ENCODE measurements at places on chromosomes 5 and 9.

DNA sequence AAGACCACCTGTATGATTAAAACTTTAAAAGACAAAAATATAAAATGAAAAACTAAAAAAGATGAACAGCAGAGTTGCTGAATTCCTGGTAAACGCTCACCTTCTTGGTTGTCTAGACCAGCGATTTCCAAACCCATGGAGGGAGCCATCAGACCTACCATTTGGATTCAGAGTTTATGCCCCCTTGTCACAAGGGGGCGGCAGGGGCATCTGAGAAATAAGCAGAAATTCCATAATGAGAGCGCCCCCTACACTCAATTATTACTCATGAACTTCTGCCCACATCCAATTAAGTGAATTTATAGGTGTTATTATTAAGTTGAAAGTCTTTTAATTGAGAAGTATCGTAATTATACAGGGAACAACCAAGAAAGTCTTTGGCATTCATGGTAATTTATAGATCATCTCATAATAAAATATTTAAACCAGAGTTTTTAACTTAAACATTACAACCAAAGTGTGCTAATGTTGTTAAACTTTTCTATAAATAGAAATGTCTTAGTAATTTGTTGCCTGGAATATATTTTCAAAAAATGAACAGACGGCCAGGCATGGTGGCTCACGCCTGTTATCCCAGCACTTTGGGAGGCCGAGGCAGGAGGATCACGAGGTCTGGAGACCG, 35.2 kb upstream of the SPATA31C2 start:
- no peak for DNase-seq

DNA sequence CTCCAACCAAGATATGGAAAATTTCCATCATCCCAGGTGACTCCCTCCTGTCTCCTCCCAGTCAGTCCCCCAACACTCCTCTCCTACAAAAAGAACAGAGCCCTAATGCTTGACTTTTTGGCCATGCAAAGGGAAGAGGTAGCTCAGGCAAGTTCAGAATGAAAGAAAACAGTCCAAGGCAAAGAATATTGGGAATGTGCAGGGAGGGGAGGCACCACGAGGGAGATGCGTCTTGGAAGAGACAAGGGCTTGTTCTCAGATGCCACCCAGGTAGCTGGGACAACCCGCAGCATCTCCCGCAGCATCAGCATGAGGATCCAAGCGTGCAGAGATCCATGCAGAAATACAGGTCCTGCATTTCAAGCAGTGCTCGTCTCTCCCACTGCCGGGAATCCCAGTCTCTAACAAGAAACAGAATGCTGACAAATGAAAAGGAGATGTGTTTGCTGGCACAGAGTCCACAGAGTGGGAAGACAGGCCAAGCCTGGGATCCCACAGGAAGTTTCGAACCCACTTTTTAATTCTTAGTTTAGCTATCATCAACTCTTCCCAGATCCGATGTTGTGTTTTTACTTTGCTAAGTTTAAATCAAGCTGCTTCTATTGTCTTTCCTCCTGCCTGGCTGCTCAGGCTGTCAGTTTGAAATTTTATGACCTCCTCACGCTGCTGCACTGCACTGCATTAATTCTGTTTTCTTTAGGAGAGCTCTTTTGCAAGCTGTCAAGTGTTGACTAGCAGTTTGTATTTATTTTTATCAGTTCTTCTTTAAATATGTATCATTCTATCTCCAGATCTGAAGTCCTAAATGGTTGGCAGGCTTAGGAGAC, 86.8 kb upstream of the OSMR start:
- no peak for DNase-seq

GRCh38 chr5:25458628-25459027, 813.9 kb upstream of the CDH10 start:
- DNase-seq, result no peak

DNA sequence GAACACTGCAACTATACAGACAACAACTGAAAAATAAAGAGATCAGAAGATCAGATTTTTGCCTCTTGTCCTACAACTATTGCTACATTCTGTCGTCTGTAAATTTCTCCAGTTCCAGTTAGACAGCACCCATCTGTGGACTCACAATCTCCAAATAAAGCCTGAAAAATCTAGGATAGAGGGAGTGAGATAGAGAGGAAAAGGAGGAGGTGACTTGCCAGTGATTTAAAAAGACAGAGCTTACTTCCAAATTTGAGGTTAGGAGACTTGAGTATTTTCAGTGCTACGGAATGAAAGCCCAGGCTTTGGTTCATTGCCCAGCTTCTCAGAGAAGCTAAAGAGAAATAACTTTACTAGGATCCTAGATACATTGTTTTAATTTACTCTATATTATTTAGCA, 63.6 kb downstream of the PTCD2 start:
- DNase-seq, result no peak

DNA sequence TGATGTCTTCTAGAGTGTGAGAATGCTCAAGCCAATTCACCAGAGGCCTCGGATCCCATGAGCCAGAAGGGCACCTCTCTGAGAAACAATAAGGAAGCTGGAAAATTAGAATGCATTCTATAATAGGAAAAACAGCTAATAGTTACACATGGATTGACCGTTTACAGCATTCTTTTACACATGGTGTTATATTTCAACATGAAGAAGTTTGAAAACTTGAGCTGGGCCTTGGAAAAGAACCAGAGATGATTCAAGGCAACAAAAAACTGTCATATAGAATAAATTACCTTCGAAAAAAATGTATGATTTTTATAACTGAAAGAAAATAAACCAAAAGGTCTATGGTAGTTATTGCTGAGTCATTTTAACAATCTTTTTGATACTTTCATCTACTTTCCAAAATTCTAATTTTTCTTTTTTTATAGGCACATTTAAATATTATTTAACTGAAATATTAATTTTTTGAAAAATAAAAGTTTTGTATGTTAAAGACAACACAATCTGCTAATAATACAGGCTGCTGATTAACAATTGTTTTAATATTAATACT, 6.2 kb downstream of the SH3TC2 start:
- no peak for DNase-seq

GRCh38 chr5:132300577-132301343, 6.6 kb downstream of the SLC22A4 start:
- DNase-seq, result no peak

DNA sequence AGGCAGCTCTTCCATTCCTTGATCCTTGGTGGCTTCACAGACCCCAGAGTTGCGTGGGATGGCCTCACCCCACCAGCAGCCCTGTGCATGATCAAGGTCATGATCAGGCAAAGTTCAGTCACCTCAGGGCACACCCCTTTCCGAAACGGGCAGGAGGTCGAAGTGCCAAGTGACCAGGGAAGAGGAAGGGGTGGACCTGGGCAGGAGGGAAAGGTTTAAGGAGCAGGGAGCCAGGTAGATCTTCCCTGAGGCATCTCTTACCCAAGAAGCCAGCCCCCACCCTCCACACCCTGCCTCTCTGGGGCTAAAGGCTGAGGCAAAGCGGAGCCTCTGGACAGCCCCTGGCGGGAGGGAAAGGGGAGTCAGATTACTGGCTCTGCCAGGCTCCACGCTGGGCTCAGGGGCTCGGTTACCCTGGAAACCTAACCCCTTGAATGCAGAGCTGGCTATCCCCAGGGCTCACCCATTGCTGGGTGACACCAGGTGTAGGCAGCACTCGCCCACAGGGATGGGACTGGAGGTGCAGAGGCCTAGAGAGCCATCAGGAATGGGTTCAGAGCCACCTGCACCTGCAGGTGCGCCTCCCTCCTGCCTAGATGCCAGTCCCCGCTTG, 3.6 kb downstream of the MGAT4B start:
- DNase-seq, result no peak

- DNase-seq, result no peak
Observed at GRCh38 chr9:131233995-131234394, 42.3 kb downstream of the FAM78A start.

DNA sequence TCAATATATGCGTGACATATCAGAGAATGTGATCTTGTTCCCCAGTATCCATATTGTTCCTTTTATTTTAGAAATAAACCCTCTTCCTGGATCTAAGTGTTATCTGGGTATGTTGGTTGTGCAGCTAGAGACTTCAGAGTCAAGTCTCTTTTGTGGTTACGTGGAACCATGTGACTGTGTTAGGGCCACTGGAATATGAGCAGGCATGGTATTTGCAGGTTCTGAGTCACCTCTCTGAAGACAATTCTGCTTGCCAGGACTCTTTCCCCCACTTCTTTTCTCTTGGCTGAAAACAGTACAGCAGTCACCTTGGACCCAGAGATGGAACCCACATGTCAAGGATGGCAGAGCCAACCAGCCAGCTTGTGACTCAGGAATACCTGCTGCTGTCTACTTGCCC, 59.7 kb downstream of the ATP10B start:
- no peak for DNase-seq

- no peak for DNase-seq
Observed at GRCh38 chr9:17191082-17191481, 56.2 kb downstream of the CNTLN start.

DNA sequence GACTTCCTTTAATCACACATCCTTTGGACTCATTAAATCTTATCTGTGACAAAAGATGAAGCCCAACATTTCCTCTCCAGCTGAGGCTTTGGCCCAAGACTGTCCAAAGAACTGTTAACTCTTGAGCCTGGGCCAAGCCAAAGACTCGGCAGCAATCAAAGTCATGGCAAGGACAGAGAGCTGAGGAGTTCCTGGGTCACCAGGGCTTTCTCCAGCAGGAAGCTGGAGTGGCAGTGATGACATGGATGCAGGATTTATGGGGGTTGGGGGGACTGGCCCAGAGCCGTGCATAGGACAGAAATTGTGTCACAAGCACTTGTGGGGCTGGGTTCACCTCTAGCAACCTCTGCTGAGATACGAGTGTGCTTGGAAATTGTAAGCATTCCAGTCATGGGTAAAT, 440.3 kb downstream of the PLK2 start:
- no peak for DNase-seq

GRCh38 chr9:117340422-117340821, 74.4 kb downstream of the ASTN2 start:
- no peak for DNase-seq

DNA sequence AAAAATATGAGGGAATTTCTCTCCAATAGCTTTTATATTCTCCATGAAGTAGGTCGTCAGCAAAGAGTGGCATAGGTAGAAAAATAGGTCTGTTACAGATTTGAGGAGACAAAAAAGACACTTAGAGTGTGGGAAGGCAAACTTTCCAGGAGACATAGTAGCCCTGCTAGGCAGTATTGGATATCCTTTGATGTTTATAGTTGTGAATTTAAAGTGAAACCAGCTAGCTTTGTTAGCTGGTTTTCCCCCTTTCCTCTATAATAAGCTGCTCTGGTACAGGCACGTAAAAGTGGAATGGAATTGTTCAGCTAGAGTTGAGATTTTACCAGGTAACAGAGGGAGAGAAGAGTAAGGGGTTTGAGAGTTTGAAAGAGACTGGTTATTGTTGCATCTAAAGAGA, 17.1 kb upstream of the APC start:
- DNase-seq, result no peak

GRCh38 chr5:74017112-74017511, 391.1 kb downstream of the ARHGEF28 start:
- DNase-seq, result no peak

GRCh38 chr5:101728933-101729332, 567.2 kb downstream of the SLCO4C1 start:
- DNase-seq, result no peak

DNA sequence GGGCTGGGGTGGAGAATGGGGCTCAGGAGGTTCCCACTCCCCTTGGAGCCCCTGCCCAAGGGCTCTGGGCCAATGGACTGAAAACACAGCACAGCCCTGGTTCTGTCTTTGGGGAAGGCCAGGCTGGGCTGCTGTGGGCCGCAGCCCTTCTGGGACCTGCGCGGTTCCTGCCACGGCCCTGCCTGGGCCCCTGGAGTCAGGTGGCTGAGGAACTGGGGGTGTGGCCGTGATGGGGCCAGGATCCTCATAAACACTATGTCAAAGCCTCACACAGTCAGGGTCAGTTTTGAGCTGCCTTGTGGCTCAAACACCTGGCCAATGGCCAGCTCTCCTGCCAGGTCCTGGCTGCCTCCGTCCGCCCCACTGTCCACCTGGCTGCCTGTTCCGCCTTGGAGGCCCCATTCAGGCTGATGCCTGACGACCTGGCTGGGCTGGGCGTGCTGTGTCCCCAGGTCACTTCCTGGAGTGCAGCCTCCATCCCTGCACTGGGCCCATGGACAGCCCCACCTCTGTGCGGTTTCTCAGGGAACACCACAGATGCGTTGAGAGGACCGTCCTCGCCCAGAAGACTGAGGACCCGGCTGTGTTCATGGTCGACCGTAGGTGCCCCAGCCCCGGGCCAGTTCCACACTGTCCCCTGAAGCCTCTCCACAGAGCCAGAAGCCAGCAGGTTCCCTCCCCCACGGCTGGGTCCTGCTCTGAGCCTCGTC, 27.5 kb downstream of the PAEP start:
- DNase-seq, result no peak

- no peak for DNase-seq
Observed at GRCh38 chr5:147743678-147744374, 38.7 kb downstream of the JAKMIP2 start.

GRCh38 chr9:109328978-109329637, 8.2 kb upstream of the EPB41L4B start:
- no peak for DNase-seq

- DNase-seq, result no peak
Observed at GRCh38 chr5:175141421-175141820, 302.6 kb downstream of the DRD1 start.
